ENCODE measurements at places on chromosomes 6 and 20. TPM values are rescaled to one million over a fixed set of nuclear protein-coding genes. Genes with fewer than 3 reads are reported as not detected.
A peak's percentile ranks its signal among the peaks of the same experiment; 100 is the strongest.

ULBP1 gene
- 0.34 TPM for total RNA-seq

SLC16A10 gene
- 73.5 TPM for total RNA-seq

TPBG gene
- 24.4 TPM for total RNA-seq

OR12D3 gene
- not detected for total RNA-seq

LRRC73 gene
- not detected for total RNA-seq

C2 gene
- 2.6 TPM for total RNA-seq

HLA-G gene
- total RNA-seq: 0.80 TPM

GTSF1L gene
- total RNA-seq: not detected

PROKR2 gene
- total RNA-seq: not detected

PPP1R3G gene
- total RNA-seq: 0.79 TPM

PACRG gene
- total RNA-seq: 2.3 TPM

TDRD6 gene
- 0.49 TPM for total RNA-seq

GHRH gene
- total RNA-seq: not detected

SEMG1 gene
- total RNA-seq: not detected

MDN1 gene
- total RNA-seq: 70.4 TPM

SSTR4 gene
- not detected for total RNA-seq

EPPIN gene
- total RNA-seq: not detected

GRCh38 chr6:15131651-15132061 is 114.2 kb upstream of the JARID2 start:
- H3K27ac ChIP-seq: no peak overlapping the region
- H3K27me3 ChIP-seq: no peaks in the 10 kb centered on the region
- no peak for DNase-seq
- no peaks in the 10 kb centered on the region for H3K36me3 ChIP-seq
- no peak overlapping the region for H3K4me3 ChIP-seq
- H3K4me1 ChIP-seq: peaks cover 7% of the 10 kb centered on the region

GRCh38 chr6:166907373-166907841 is 48.9 kb downstream of the RNASET2 start:
- H3K4me1 ChIP-seq: no peaks in the 10 kb centered on the region
- H3K36me3 ChIP-seq: no peaks in the 10 kb centered on the region
- no peak overlapping the region for H3K4me3 ChIP-seq
- no peaks in the 10 kb centered on the region for H3K27me3 ChIP-seq
- no peak for DNase-seq

GRCh38 chr6:91476000-91476399 is 889.1 kb upstream of the MAP3K7 start:
- DNase-seq: no peak
- H3K27me3 ChIP-seq: no peaks in the 10 kb centered on the region
- no peak overlapping the region for H3K27ac ChIP-seq
- H3K4me3 ChIP-seq: no peak overlapping the region

DNA sequence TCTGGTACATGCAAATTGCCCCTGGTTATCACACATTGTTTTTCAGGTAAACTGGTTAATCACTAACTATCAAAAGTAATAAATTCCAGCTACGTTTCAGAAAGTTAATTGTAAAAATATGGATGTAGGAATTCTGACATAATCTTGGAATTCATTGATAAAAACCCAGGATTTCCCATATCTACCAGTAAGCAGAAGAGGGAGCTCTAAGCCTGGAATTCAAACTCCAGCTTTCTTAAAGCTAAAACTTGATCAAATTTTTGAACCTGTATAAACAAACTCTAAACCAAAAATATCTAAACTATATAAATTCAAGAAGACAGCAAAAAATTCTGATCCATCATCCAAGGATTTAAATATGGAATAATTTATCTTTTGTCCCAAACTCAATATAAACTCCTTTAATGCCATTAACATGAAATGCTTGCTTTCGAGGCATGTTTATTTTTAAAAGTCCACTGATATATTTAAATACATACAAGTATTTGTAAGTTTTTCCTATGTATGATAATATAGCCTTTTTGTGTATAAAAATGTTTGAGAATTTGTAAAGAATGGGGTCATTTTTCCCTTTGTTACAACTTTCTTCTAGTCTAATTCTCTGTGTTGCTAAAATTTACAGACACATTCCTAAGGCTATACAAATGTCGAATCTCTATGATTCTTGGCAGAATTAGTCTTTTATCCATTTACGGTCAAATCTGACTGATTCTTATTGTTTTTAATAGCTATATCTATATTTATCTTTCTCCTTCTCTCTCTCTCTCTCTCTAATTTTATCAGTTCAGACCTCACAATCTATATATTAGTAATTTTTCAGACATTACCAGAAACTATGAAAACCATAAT is 91.4 kb upstream of the RNF217 start:
- no peak overlapping the region for H3K4me3 ChIP-seq
- no peaks in the 10 kb centered on the region for H3K4me1 ChIP-seq
- H3K36me3 ChIP-seq: no peaks in the 10 kb centered on the region
- H3K27me3 ChIP-seq: no peaks in the 10 kb centered on the region
- no peak overlapping the region for H3K27ac ChIP-seq

GRCh38 chr20:61449057-61449609 is 197.1 kb downstream of the CDH4 start:
- no peak for DNase-seq
- H3K36me3 ChIP-seq: no peaks in the 10 kb centered on the region
- H3K4me3 ChIP-seq: no peak overlapping the region
- peaks cover 13% of the 10 kb centered on the region for H3K27me3 ChIP-seq
- H3K27ac ChIP-seq: no peak overlapping the region

GRCh38 chr6:35534407-35535170 is 21.9 kb upstream of the TULP1 start:
- no peak overlapping the region for H3K4me3 ChIP-seq

DNA sequence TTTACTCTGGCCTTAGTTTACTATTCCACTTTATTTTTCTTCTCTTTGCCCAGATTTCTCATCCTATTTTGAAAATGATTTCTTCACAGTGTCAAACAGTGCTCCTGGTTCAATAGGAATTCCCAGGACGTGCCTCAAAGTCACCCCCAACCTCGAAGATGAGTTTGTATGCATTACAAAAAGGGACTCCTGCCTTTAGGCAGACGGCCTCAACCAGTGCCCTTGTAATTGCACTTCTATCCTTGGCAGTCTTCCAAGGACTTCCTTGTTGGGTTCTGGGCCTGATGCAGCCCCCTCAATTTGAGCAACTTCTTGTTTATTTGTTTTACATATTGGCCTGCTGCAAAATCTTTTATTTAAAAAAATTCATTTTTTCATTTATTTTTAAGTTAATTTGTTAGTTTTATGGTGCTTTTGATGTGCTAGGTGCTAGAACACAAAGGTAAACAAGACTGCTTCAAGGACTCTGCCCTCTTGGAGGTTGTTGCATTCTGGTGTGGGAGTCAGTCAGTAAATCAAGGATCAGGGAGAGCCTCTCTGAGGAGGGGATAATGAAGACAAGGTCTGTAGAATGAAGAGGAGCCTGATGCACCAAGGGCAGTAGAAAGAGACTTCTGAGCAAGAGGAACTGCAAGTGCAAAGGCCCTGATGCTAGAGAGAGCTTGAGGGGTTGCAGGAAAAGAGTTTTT is 181.5 kb upstream of the LAMP5 start:
- no peaks in the 10 kb centered on the region for H3K36me3 ChIP-seq
- H3K27ac ChIP-seq: no peak overlapping the region
- no peaks in the 10 kb centered on the region for H3K27me3 ChIP-seq
- H3K4me1 ChIP-seq: no peaks in the 10 kb centered on the region
- H3K4me3 ChIP-seq: no peak overlapping the region

DNA sequence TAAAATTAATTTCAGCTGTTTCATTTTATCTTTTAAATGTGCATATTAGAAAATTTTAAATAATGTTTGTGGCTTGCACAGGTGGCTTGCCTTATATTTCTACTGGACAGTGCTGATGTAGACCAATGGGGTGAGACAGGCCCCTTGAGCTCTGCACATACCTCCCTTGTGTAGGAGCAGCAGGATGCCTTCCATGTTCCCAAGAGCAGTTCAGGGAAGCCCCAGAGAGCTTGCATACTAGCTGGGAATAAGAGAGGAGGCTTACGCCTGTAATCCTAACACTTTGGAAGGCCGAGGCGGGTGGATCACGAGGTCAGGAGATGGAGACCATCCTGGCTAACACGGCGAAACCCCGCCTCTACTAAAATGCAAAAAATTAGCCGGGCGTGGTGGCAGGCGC is 61.4 kb downstream of the RFPL4B start:
- no peak overlapping the region for H3K27ac ChIP-seq
- no peaks in the 10 kb centered on the region for H3K27me3 ChIP-seq
- no peak for DNase-seq
- H3K4me1 ChIP-seq: no peaks in the 10 kb centered on the region
- H3K36me3 ChIP-seq: no peaks in the 10 kb centered on the region

- no peak overlapping the region for H3K27ac ChIP-seq
- H3K36me3 ChIP-seq: peaks cover 37% of the 10 kb centered on the region
- no peak for DNase-seq
- H3K4me1 ChIP-seq: no peaks in the 10 kb centered on the region
- H3K27me3 ChIP-seq: no peaks in the 10 kb centered on the region
These were observed 19.8 kb downstream of the IBTK start for GRCh38 chr6:82227770-82228169.

- peaks cover 35% of the 10 kb centered on the region for H3K36me3 ChIP-seq
- DNase-seq: no peak
- H3K4me1 ChIP-seq: peaks cover 53% of the 10 kb centered on the region
These were observed 630 bp downstream of the LIME1 start for GRCh38 chr20:63736893-63737694.

DNA sequence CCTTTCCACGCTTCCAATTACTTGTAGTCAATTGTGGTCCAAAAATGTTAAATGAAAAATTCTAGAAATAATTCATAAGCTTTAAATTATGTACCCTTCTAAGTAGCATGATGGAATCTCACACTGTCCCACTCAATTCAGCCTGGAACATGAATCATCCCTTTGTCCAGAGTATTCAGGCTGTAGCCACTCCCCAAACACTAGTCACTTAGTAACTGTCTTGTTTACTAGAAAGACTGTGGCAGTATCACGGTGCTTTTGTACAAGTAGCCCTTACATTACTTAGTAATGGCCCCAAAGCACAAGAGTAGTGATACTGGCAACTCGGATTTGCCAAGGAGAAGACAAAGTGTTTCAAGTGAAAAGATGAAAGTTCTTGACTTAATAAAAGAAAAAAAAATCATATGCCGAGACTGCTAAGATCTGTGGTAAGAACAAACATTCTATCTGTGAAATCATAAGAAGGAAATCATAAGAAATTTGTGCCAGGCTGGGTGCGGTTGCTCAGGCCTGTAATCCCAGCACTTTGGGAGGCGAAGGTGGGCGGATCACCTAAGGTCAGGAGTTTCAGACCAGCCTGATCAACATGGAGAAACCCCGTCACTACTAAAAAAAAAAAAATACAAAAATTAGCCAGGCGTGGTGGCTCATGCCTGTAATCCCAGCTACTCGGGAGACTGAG is 168.5 kb upstream of the SIM1 start:
- H3K27me3 ChIP-seq: no peaks in the 10 kb centered on the region
- H3K4me3 ChIP-seq: no peak overlapping the region
- no peak for DNase-seq

- DNase-seq: no peak
- H3K27ac ChIP-seq: no peak overlapping the region
- peaks cover 8% of the 10 kb centered on the region for H3K4me1 ChIP-seq
- H3K4me3 ChIP-seq: no peak overlapping the region
These were observed 602.2 kb upstream of the NOX3 start for GRCh38 chr6:156057869-156058268.

- no peaks in the 10 kb centered on the region for H3K4me1 ChIP-seq
- H3K27me3 ChIP-seq: no peaks in the 10 kb centered on the region
- DNase-seq: no peak
- H3K36me3 ChIP-seq: no peaks in the 10 kb centered on the region
- H3K4me3 ChIP-seq: no peak overlapping the region
- no peak overlapping the region for H3K27ac ChIP-seq
These were observed 43.0 kb downstream of the MRS2 start for GRCh38 chr6:24445704-24446103.

DNA sequence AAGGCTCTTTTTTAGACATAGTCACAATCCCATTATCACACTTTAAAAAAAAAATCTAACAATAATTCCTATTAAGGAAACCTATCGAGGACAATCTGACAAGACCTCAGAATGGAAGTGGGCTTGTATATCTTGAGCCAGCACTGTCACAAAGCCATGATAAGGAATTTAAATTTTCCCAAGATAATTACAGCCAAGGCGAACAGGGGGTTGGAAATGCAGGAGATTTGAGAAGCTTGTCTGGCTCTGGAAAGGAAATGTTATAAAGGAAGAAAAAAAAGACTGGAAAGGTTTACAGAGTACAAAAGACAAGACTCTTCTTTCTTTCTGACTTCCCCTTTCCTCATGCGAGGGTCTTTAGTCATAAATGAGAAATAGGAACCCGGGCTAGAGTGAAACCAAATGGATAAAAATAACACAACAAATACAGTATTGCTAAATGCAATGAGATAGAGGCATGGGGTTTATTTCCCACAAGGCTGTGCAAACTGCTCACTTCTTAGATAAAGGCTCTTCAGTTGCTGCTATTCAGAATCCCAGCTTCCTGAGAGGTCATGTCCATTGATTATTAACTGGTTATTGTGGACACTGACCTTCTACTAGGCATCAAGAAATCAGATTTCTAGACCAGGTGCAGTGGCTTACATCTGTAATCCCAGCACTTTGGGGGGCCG is 13.4 kb upstream of the GHRH start:
- DNase-seq: no peak
- no peaks in the 10 kb centered on the region for H3K27me3 ChIP-seq
- H3K4me3 ChIP-seq: no peak overlapping the region

- H3K36me3 ChIP-seq: peaks cover 48% of the 10 kb centered on the region
- no peak overlapping the region for H3K27ac ChIP-seq
- no peak overlapping the region for H3K4me3 ChIP-seq
- no peak for DNase-seq
These were observed 46.6 kb downstream of the UBR2 start for GRCh38 chr6:42610416-42610815.

DNA sequence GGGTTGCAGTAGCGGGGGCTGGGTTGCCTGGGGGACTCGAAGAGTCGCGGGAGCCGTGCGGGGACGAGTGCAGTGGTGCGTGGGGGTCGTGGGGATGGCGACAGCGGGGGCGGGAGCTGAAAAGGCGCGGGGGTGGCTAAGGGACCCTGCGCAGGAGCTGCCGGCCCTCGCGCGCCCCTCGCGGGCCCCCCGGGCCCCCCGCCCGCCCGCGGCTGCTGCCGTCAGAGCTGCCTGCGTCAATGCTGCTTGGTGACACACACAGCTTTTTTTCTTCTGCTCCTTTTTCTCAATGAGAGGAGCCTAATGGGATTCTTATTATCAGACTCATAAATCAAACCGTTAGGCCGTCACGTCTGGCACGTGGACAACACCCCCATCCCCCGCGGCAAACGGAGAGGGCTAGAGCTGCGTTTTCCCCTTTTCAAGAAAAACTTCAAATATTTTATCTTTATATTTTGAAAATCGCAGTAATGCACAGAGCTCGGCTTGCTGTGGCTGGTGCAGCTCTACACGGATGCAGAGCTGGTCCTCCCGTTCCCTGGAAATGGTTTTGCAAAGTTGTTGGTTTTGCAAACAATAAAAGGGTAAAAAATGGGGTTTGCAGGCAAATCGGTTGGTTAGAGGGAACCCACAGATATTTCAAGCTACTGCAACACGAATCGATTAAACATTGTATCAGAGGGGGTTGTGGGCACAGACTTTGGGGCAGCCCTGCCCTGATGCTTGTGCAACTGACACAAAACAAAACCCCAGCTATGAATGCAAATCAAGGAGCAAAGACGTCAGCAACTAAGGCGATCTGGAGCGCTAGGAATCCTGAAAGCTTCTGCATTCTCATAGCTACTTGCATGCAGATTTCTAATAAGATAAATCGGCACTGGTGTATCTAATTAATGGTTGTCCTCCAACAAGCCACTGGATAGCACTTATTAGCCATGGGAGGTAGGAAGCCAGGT is 161.4 kb downstream of the TBXT start:
- H3K4me1 ChIP-seq: peaks cover 32% of the 10 kb centered on the region
- peak overlapping the region; percentile 69 for H3K27ac ChIP-seq
- DNase-seq: no peak
- H3K4me3 ChIP-seq: peak overlapping the region; percentile 32

GRCh38 chr6:137866200-137866913 is 702 bp upstream of the TNFAIP3 start:
- H3K27me3 ChIP-seq: no peaks in the 10 kb centered on the region
- H3K4me1 ChIP-seq: peaks cover 46% of the 10 kb centered on the region
- H3K27ac ChIP-seq: peak overlapping the region; percentile 94
- H3K4me3 ChIP-seq: peak overlapping the region; percentile 97
